Hematopoietic multipotent progenitor cell treated with erythropoietin and hydrocortisone succinate and interleukin-3 and kit ligand, for 17 days (in vitro differentiated cells): ENCODE measurements at places on chromosomes 2 and 18.

- DNase-seq: no peak
These were observed 168.7 kb downstream of the TNS1 start for GRCh38 chr2:217834057-217834620.

DNA sequence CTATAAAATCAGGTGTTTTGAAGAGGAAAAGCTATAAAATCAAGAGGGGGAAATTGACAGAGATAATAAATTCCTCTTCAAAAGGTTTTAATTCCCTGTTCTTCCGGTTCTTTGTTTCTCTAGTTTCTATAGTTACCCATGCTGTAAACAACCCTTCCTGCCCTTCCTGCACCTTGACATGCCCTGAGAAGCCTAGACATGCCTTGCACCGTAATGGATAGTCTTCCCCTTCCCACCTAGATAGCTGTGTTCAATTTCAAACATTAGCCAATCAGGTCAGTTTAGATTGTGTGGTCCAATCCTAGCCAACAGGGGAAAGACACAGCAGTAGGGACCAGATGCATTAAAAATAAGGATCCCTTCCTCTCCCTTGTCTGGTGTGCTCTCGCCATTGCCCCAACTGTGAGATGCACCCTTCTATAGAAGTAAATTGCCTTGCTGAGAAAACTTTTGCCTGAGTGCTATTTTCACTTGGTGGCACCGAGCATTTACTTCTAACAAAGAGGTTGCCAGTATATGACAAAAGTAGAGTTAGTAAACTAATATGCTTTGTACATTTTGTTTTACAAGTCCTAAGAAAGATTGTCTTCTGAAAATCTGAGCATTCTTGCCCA is 27.1 kb downstream of the SULT1C4 start:
- no peak for DNase-seq

DNA sequence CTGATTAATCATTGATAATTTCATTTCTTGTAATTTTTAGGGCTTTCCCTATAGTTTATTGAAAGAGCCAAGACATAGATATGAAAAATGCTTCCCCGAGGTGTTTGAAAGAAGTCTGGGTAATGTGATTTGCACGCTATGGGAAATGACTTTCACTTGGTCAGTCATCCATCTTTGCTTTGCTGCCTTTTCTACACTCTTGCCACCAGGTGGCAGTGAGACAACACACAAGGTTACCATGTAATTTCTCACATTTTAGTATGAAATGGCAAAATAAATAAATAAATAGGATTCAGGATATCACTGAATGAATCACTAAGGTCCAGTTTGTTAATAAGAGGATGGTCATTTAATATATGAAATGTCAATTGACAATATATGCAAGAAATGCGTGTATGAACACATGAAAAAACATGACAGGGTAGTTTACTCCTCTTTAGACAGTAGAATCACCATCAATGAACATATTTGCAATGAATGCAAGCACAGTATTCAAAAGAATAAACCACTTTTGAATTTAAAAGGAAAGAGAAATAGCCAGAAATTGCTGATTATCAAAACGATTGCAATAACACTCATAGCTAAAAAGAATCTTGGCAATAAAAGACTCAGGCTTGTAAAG is 52.2 kb upstream of the KCNH7 start:
- peak; percentile 25 for DNase-seq

DNA sequence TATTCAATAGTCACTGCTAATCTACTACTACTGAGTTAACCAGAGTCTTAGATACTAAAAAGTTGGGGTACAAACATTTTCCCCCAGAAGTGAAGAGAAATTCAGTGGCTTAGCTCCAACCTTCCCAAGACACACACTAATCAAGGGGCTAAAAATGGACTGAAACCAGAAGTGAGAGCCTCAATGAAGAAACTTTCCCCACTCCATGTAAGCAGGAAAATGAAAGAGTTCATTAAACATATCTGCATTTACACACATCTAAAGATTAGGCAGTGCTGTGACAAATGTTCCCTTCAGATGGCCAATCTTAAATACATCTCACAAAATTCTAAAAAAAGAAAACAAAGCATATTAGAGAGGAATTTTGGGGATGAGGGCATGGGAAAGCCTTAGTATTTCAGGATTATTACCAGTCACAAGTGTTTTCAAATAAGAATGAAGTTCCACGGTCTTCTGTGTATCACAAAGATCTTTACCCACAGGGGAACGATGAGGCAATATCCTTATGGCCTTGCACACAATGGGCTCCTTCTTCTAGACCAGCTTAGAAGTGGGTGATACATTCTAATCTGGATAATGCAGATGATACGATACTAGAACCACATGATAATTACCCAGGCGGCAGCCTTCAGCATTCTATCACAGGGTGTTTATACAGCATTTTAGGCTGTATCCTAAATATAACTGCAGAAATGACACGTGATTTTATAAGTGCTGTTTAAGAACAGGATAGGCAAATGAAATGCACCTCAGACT is 17.1 kb downstream of the ANKRD44 start:
- DNase-seq: no peak

- no peak for DNase-seq
These were observed 43.9 kb upstream of the RAB11FIP5 start for GRCh38 chr2:73156539-73157124.

- DNase-seq: no peak
These were observed 15.2 kb downstream of the FBXO41 start for GRCh38 chr2:73268830-73269685.

GRCh38 chr2:180366481-180366880 is 359.4 kb upstream of the CWC22 start:
- no peak for DNase-seq

- no peak for DNase-seq
These were observed 389.6 kb downstream of the TGIF1 start for GRCh38 chr18:3839581-3839981.

- no peak for DNase-seq
These were observed 54.9 kb downstream of the R3HDM1 start for GRCh38 chr2:135586148-135586547.

DNA sequence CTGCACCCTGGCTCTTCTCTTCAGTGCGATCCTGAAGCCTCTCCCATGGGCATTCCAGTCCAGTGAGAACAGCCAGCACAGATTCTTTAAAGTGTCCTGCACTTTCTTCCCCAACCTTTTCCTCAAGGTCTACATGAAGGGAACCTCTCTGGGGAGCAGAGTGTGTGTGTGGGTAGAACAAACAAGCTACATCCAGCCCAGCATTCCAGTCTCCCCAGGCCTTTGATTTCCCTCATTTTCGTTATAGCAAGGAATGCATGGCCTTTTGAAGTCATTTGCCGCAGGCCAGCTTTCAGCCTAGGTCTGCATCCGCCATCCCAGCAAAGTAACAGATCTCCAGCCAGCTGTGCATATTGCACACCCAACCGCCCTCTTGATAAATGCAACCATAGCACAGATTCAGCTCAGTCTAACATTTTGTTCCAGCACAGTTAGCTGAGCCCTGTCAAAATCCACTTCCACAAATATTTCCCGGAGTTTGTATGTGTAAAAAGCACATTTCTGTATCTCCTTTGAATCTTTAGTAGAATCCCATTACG is 44.6 kb downstream of the CD8B2 start:
- DNase-seq: no peak

- DNase-seq: no peak
These were observed 4.2 kb downstream of the HOXD11 start for GRCh38 chr2:176111309-176111663.

GRCh38 chr2:172279813-172280212 is 147.6 kb upstream of the ITGA6 start:
- no peak for DNase-seq

- no peak for DNase-seq
These were observed 45.6 kb upstream of the ARHGAP15 start for GRCh38 chr2:143083636-143084035.

DNA sequence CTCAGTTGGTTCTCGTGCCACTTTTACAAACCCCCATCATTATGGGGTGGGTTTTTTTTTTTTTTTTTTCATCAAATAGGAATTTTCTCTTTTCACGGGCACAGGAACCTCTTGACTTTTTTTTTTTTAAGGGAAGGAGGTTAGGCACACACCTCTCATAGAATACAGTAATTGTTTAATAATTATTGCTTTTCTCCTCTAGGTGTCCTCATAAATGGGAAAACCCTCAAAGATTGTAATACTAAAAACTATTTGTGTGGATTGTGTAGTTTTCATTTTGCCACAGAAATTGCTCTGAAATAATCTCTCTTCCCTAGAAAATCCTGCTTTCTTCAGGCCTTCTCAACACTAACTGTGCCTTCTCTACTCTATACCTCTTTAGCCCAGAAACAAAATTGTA is 147.3 kb downstream of the GREB1L start:
- no peak for DNase-seq

DNA sequence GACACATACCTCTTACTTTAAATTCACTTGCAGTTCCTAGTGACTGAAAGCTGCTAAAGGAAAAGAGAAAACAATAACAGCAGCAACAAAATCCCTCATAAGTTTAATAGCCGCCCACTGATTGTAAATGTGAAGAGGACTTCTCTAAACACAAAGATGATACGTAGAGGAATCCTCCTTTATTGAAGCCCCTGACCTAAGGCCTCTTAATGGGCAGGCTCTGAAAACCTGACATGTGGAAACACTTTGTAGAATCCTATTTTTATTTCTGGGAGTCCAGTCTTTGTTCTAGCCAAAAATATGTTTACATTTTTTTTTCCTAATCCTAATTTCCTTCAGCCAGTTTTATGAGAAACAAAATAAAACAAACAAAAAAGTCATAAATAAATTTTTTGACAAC is 1277.7 kb upstream of the CELF4 start:
- no peak for DNase-seq

GRCh38 chr18:50507120-50507590 is 52.7 kb upstream of the MAPK4 start:
- no peak for DNase-seq

DNA sequence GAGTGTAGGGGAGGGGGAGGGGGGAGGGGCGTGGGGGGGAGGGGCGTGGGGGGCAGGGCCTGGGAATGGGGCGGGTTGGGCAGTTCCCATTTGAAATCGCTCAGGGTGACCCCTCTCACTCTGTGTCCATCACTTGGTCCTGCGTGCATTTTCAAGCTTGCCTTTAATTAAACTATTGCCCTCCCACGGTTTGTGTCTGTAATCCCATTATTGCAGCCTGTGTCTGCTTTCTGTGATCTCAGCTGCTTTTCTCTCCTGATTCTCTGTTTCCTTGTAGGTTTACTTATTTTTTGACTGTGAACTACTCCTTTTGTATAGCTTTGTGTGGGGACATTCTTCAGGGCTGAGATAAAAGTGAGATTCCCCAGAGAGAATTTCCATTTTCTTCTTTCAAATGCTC is 1.3 kb downstream of the DCDC2C start:
- DNase-seq: no peak

DNA sequence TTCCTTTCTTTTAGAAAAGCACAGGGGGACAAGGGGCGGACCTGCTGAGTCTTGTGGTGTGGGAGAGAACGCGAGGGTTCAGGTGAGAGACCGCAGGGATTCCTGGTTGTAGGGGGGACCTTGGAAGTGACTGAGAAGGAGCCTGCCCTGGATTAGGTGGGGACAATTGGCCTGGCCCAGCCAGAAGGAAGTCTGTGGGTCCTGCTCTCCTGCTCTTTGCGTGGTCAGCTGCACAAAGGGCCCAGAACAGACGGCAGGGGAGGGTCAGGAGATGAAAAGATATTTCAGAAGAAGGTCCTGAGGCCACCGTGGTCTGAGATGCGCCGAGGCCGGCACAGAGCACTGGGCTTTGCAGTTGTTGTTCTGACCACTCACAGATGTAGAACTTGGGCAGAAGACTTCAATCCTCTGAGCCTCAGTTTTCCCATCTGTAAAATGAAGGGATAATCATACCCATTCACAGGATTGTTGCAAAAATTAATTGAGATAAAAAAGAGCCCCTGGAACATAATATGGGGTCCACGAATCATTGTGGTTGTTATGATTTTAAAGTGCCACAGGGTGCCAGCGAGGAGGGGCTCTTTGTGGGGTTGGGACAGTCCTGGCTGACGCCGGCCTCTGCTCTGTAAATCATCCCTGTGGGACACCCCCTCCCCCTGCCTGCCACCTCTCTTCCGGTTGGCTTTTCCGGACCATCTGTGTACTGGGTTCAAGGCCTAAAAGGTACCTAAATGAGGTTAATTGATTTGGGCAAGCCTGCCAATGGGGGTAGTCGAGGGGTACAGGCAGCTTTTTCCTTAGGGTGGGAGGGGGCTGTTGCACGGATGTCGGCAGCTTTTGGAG is 1.8 kb downstream of the LPIN1 start:
- DNase-seq: no peak

DNA sequence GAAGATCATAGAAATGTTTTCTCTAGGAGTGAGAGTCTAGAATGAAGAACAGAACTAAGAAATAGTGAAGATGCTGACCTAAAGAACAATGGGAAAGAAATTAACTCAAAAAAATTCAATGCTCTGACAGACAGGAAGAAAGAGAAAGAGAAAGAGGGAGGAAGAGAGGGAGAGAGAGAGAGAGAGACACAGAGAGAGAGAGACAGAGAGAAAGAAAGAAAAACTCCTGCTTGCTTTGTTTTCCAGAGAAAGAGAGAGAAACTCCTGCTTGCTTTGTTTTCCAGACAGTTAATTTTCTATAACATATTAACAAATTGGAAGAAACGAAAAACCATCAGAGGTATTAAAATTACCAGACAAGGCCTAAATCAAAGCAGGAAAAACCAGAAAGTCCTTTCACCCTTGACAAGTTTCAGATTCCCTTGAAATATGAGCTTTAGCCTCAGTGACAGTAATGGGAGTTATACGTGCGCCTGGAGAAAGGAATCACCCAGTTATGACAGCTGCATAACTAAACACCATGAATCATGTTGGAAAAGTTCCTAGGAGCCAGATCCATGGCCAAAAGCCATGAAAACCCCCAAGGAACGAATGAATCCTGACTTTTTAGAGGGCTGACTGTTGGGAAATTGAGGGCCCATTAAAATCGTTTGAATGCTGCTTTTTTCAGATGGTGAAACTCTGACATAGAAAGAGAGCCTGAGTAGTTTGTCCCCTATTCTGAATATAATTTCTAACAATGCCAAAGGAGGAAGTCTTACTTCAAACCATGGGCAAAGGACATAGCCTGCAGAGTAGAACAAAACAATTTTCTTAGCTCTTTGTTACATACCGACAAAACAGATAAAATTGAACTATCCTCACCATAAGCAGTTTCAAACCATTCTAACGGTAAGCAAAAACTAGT is 228.6 kb upstream of the CHST9 start:
- DNase-seq: no peak

DNA sequence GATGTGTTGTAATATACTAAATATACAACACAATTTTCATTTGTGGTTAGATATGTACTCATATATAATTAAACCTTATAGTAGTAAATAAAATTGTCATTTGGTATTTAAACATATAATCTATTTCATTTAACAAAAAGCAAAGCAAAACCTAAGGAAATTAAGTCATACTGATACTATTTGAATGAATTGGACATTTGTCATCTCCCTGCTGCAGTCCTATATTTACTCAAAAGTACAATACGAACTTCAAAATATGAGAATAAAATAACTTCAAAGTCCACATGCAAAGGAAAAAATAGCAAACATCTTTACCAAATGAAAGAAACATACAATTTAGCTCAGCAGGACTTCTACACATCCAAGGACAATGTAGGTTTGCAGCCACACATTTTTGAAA is 11.8 kb upstream of the HAT1 start:
- DNase-seq: no peak

GRCh38 chr2:96260387-96261260 is 5.2 kb downstream of the TMEM127 start:
- peak; percentile 47 for DNase-seq

GRCh38 chr18:76314496-76314895 is 180.5 kb downstream of the ZNF516 start:
- DNase-seq: no peak

- DNase-seq: no peak
These were observed 19.5 kb upstream of the LYPD6B start for GRCh38 chr2:149018981-149019380.

GRCh38 chr18:41613003-41613609 is 341.9 kb upstream of the PIK3C3 start:
- DNase-seq: no peak

GRCh38 chr2:221314786-221315185 is 257.3 kb downstream of the EPHA4 start:
- DNase-seq: no peak
